ENCODE measurements at places on chromosomes 13 and 19.

- no peak for DNase-seq
Measured at GRCh38 chr13:33543089-33543459, 257.5 kb upstream of the STARD13 start.

DNA sequence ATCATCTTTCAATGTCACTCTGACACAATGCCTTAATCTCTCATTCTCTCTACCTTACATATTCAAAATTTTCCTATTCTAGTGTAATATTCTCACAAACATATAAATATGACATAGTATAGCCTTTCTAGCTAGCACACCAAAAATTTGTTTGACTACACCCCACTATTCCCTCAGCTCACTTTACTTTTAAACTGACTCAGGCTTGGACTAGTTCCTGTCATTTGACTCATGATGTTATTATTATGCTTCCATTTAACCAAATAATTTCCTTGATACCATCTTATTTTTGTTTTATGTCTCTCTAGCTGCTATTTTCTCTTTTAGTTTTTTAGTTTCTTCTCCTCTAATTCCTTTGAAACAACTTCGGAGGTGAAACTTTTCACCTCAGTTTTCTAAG, 1745.6 kb upstream of the PCDH20 start:
- DNase-seq, result no peak

DNA sequence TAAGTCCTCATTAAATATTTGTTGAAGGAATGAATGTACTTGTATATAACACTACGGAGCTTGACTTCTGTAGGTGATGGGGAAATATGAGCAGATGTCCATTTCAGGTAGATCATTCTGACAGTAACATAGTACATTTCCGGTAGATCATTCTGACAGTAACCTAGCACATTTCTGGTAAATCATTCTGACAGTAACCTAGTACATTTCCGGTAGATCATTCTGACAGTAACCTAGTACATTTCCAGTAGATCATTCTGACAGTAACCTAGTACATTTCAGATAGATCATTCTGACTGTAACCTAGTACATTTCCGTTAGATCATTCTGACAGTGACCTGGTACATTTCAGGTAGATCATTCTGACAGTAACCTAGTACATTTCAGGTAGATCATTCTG, 2.5 kb downstream of the PHF11 start:
- no peak for DNase-seq

GRCh38 chr13:42990291-42991232, 1.5 kb downstream of the EPSTI1 start:
- DNase-seq, result no peak

GRCh38 chr19:2016041-2016807, 710 bp upstream of the BTBD2 start:
- peak; percentile 52 for DNase-seq

DNA sequence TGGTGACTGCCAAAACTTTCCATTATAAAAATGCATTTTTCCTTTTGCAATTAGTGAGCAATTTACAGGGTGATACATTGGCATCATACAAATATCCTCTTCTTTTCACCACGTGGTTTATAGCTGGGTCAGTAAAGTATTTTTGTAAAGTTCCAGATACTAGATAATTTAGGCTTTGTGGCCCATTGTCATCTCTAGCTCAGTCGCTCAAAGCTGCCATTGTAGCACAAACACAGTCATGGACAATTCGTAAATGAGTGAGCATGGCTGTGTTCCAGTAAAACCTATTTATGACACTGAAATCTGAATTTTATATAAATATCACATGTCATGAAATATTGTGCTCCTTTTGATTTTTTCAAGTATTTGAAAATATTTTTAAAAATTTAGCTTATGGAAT, 162.9 kb downstream of the USP12 start:
- DNase-seq, result no peak

DNA sequence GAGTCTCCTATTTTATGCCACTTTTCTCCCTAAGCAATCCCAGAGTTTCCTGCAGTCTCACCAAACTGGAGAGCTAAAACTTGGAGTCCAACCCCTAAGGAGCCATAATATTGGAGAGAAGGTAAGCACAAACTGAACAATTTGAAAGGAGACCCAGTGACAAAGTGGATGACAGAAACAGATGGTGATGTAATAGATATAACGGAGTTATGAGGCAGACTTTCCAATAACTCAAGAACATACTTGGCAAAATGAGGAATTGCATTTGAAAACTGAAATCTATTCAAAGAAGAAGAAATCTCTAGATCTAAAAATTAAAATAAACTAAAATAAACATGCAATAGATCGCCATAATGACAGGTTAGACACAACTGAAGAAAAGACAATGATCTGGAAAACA, 200.9 kb upstream of the MIR17HG start:
- no peak for DNase-seq

DNA sequence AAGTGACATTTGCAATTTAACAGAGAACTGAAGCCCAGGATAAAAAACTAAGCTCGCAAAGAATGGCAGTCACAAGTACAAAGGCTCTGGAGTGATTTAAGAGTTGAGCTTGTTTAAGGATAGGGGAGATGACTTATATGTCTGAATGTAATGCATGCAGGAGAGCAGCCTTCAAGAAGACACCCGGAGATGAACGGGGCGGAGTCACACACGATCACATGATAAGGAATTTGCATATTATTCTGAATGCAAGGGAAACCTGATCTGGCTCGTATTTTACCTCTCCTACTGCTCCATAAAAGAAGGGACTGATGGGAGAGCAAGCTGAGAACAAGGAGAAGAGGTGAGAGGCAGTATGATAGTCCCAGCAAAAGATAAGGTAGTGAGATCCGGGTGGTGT, 12.9 kb downstream of the TBC1D4 start:
- no peak for DNase-seq

DNA sequence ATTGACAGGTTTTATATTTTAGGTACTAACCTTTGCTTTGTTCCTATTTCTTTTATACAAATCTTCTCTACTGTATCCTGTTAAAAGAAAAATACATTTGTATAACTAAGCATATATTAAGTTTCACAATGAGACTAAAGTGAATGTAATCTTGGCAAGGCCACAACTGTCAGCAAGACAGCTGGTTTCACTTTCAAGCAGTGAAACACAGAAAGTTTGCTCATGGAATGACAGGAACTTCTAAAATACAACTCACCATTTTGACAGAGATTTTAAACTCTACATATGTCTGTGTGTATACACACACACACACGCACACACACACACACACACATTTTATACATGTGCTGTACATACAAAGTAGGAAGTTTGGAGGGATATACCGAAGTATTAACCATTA, 53.3 kb downstream of the PARP4 start:
- no peak for DNase-seq

- DNase-seq, result no peak
Measured at GRCh38 chr19:39356073-39356472, 13.9 kb downstream of the SAMD4B start.

- no peak for DNase-seq
Measured at GRCh38 chr19:5040544-5041167, 71.7 kb downstream of the KDM4B start.

- DNase-seq, result no peak
Measured at GRCh38 chr19:57850553-57851017, 926 bp downstream of the ZNF587 start.

DNA sequence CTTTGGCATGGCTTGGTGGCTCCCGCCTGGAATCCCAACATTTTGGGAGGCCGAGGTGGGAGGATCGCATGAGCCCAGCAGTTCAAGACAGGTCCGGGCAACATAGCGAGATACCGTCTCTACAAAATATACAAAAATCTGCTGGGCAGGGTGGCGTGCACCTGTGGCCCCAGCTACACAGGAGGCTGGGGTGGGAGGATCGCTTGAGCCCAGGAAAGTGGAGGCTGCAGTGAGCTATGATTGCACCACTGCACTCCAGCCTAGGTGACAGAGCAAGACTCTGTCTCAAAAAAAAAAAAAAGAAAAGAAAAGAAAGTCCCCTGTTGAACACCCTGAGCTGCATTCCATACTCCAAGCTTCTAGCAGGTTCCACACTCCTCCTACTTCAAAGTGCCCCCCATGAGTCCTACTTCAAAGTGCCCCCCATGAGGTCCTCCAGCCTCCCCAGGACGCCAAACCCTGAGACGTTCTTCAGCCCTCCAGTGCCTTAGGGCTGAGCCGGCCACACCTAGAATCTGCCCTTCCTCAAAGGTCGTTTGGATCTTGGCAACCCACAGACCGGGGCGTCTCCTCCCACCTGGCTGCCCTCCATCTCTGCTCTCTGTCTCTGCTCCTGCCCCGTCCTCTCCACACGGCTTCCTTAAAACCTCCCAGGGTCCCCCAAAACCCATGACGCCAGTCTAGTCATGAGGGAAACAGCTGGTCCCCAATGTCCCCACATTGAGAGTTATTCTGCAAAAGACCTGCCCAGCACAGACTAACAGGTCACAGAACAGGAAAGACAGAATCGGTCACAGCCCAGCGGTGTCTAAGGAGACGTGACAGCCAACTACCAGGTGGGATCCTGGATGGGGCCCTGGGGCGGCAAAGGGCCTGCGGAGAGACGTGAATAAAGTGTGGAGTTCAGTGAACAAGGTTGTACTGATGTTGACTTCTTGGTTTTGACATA, 4.8 kb downstream of the TJP3 start:
- DNase-seq, result no peak

GRCh38 chr19:30865511-30865910, 483.7 kb downstream of the TSHZ3 start:
- no peak for DNase-seq

- no peak for DNase-seq
Measured at GRCh38 chr19:17060802-17061201, 14.4 kb downstream of the HAUS8 start.

- DNase-seq, result no peak
Measured at GRCh38 chr13:37598597-37598996, at the start of gene POSTN. TSS of gene POSTN (minus strand) at chr13:37598768. CDS start at chr13:37598726, 42 bp downstream.

DNA sequence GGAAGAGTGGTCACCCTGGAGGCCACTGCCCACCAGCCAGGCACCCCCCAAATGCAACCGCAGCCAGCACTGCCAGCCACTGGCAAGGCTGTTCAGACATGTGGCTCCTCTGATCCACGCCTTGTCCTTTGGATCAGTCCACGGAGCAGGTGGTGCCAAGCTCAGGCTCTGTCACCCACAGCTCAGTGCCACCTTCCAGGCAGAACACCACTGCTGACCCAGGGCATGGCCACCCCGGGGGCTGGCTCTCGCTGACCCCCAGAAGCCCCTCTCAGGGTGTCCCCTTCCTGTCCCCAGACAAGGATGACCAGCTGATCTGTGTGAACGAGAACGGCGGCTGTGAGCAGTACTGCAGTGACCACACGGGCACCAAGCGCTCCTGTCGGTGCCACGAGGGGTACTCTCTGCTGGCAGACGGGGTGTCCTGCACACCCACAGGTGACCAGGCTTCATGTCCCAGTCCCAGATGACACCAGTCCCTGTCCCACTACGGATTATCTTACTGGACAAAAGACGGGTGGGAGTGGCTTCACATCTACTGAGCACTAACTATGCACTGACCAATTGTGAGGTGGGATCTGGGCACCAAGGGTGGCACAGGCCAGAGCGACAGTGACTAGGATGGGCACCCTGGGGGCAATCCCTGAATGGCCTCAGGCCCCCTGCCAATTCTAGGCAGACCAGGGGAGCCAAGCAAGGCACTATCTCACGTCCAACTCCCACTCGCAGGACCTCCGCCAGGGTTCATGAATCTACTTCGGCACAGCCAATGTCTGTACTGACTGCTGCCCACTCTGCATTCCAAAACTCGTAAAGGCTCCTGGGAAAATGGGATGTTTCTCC, 7.0 kb upstream of the F10 start:
- no peak for DNase-seq

- DNase-seq, result no peak
Measured at GRCh38 chr13:87122551-87122950, 548.6 kb upstream of the SLITRK5 start.

- DNase-seq, result no peak
Measured at GRCh38 chr13:36108954-36109353, 22.2 kb downstream of the DCLK1 start.

GRCh38 chr13:109979228-109979627, 192.8 kb upstream of the IRS2 start:
- no peak for DNase-seq

- no peak for DNase-seq
Measured at GRCh38 chr13:32042551-32042950, 11.0 kb downstream of the FRY start.

GRCh38 chr13:66714795-66715194, 515.3 kb downstream of the PCDH9 start:
- no peak for DNase-seq

- DNase-seq, result no peak
Measured at GRCh38 chr19:29404015-29404414, 121.8 kb upstream of the VSTM2B start.

DNA sequence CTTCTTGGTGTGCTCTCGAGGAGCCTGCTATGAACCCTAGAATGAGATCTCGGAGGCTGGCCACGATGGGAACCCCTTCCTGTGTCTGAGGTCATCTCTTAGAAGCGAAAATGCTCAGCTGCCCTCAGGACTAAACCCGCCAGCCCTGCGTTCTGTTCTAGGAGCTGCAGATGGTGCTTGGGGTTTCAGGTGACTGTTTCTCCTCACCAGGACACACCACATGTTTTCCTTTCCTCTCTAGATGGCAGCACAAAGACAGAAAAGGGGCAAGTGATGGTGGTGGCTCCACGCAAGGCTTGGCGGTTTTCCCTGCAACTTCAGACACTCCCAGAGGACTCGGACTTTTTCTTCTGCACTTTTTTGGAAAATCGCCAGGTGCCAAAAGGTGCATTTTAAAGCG, 60.1 kb downstream of the RNASEH2B start:
- no peak for DNase-seq

DNA sequence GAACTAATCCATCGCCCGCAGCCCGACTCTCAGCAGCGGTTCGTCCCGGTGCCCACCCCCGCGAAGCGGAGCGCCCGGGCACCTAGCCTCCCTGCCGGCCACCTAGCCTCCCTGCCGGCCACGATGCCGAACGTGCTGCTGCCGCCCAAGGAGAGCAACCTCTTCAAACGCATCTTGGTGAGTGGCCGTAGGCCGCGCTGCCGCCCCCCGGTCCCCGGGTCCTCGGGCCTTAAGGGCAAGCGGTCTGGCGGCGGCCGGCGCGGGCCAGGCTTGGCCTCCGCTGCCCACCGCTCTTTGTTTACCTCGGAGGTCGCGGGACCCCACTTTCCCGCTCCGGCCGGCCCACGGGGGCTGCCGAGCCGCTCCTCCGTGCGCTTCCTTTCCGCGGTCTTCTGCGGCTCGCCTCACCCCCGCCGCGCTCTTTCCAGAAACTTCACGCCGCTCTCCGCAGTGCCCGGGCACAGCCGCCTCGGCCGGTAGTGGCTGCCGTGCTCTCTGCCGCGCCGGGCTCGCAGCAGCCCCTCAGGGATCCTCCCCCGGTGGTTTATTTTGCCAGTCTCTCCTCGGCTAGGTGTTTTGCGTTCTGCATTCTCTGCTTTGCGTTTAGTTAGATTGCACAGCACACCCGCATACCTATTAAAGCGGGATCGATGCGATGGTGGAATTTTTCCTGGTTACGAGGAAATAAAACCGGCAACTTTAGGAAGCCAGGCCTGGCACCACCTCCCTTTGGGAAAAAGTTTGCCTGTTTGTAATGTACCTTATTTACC, 524 bp downstream of the NAA16 start:
- peak; percentile 51 for DNase-seq
